ENCODE measurements at places on chromosomes 4 and X.

DNA sequence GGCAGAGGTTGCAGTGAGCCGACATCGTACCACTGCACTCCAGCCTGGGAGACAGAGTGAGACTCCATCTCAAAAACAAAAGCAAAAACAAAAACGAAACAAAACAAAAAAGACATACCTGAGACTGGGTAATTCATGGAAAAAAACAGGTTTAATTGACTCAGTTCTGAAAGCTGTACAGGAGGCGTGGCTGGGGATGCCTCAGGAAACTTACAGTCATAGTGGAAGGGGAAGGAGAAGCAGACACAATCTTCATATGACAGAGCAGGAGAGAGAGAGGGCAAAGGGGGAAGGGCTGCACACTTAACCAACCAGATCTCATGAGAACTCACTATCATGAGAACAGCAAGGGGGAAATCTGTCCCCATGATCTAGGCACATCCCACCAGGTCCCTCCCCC is 229.5 kb downstream of the STK32B start:
- DNase-seq: no peak

GRCh38 chrX:3370656-3371055 is 24.2 kb upstream of the MXRA5 start:
- DNase-seq: no peak

DNA sequence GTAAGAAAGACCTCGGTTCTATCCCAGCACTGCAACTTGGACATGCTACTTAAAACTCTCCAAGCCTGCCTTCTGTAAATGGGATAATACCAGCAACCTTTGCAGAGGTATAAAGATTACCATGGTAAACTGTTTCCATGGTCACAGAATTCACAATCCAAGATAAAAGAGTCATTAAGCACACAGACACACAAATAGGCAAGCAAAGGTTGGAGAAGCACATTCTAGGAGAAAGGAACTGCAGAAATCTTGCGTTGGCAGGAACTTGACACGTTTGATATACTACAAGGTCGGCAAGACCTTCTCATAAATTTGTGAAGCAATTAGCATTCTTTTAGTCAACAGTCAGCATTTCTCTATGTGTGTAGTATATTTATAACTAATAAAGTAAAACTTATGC is 12.3 kb upstream of the CHRNA9 start:
- no peak for DNase-seq

GRCh38 chrX:139892512-139892911 is 40.3 kb downstream of the ATP11C start:
- DNase-seq: no peak

DNA sequence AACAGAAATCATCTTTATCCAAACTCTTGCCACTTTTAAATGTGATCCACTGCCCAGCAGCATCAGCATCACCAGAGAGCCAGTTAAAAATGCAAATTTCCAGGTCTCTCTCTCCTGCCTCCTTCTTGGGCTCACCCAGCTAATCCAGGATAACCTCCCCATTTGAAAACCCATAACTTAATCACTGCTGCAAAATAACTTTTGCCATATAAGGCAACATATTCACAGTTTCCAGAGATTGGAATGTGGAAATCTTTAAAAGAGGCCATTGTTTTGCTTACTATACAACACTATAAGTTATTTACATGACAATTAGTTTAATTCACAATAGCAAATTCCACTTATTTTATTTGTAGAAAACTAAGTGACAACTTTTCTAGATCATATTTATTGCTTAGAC is 4.8 kb upstream of the EXOSC9 start:
- no peak for DNase-seq
